ENCODE measurements at places on chromosomes 13 and 19. TPM values are rescaled to one million over a fixed set of nuclear protein-coding genes. Genes with fewer than 3 reads are reported as not detected.

Gene PNMA8A
- 0.77 TPM for polyA plus RNA-seq

Gene NEK5
- polyA plus RNA-seq: not detected

Gene SERPINE3
- polyA plus RNA-seq: not detected

Gene MAST3
- polyA plus RNA-seq: 4.3 TPM

Gene CCL25
- polyA plus RNA-seq: not detected

DNA sequence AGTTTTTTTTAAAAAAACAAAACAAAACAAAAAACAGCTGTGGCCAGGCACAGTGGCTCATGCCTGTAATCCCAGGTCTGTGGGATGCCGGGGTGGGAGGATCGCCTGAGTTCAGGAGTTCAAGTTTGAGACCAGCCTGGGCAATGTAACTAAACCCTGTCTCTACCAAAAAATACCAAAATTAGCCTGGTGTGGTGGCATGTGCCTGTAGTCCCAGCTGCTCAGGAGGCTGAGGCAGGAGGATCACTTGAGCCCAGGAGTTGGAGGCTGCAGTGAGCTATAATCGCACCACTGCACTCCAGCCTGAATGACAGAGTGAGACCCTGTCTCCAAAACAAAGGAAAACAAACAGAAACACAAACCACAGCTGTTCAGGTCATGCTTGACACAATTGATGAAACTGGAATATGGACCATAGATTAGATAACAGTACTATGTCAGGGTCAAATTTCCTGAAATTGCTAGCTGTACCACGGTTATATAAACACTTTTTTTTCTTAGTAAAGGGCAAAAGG, 6.9 kb upstream of the ANGPTL4 start:
- DNase-seq: no peak

- no peak for DNase-seq
Observed at GRCh38 chr13:107234319-107235073, 666.6 kb upstream of the ARGLU1 start.

- DNase-seq: peak; percentile 57
Observed at GRCh38 chr19:43743059-43743458, 11.7 kb downstream of the SMG9 start.

DNA sequence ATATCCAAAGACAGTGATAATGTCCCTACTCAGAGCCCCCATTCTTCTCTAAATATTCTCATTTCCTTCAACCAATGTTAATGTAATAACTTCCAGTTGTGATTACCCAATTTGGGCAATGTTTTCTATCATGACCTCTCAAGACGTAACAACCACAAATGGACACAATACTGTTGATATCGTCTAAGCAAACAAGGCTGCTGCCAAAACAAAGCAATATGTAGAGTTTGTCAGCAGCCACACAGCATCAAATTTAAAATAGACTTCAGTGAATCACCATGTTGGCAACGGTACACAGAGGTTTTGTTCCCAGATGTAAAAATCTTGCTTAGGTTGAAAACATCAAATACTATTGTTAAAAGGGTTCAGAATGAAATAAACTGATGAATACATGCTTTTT, 205.1 kb downstream of the DACH1 start:
- DNase-seq: peak; percentile 41

- peak; percentile 39 for DNase-seq
Observed at GRCh38 chr19:24062190-24062589, 24.8 kb upstream of the ZNF254 start.

GRCh38 chr19:6227156-6227935, 52.4 kb downstream of the MLLT1 start:
- no peak for DNase-seq

DNA sequence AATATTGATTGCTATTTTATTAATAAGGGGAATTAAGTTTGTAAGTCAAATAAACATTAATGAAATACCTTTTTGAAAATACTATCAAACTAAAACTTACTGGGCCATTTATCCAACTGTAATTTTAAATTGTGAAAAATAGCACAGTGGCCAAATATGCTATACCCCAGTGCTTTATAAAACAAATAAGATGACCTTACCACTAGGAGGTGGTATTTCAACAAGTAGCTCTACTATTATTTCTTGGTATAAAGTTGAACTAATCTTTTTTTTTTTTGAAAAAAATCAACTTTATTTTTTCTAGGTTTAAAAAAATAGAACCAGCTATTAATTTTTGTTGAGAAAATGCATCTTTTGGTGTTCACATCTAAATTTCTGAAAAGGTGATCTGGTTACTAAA, 14.7 kb downstream of the LACC1 start:
- no peak for DNase-seq

GRCh38 chr19:35306473-35307246, 14.7 kb downstream of the MAG start:
- DNase-seq: no peak

DNA sequence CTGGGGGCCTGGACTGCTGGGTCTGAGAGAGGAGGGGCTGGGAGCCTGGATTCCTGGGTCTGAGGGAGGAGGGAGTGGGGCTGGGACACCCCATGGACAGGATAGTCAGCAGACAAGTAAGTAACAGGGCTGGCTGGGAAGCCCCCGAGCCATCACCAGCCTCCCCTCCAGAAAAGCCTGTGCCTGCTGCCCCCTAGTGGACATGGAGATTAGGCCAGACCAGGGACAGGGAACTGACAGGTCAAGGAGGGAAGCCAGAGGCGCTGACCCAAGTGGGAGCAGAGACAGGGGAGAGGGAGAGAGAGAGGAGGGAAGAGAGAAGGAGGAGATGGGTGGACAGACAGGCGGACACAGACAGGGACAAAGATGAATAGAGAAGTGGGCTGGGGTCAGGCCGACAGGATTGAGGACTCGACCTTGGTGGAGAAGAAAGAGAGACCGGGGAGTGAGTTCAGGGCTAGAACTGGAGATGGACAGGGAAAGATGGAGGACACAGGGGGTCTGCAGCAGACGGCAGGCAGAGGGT, 6.7 kb upstream of the ERFL start:
- peak; percentile 49 for DNase-seq

GRCh38 chr13:99893567-99893966, 78.0 kb downstream of the ZIC5 start:
- no peak for DNase-seq

DNA sequence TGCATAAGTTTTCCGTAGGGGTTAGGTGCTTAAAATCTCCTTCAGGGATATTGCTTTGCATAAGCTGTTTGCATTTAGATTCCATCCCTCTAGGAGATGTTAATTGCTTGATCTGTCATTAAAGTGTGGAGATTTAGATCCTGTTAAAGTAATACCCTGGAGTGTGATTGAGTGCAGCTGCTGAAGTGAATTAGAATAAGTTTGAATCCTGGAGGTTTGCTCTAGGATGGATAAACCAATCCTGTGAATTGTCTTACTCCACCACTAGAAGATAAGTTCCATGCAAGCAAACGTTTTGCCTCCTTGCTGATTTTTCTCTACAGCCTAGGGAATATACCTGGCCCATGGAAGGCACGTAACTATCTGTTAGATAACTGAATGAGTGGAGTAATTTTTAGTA, 1487.2 kb upstream of the PRR20A start:
- DNase-seq: no peak

GRCh38 chr13:24129914-24130774, 30.4 kb upstream of the SPATA13 start:
- DNase-seq: peak; percentile 13

DNA sequence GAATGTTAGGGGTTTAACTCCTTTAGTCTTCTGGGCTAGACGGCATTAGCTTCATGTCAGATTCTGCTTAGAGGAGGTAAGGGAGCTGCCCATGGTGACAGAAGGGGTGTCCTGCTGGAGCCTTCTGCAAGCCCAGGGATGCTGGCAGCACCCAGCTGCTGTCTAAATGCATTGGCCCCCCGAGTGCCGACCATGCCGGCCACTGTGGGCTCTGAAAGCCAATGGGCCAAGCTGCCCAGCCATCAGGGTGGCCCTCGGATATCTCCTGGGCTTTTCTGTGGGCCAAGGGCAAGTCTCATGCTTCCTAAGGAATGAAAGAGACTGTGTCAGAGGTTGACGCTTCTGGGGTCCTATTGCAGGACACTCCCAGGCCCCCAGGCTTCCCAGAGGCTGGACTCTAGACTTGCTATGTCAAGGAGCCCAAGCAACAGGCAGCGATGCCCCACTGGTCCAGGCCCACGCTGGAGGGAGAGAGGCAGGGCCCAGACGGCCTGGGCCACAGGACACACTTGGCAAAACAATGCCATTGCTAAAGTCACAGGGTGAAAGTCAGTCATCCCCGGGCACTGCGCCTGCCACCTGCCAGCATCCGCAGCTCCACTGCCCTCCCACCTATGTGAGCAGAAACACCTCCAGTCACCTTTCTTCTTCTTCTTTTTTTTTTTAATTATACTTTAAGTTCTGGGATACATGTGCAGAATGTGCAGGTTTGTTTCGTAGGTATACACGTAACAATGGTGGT, 160.2 kb upstream of the GPR12 start:
- DNase-seq: no peak

DNA sequence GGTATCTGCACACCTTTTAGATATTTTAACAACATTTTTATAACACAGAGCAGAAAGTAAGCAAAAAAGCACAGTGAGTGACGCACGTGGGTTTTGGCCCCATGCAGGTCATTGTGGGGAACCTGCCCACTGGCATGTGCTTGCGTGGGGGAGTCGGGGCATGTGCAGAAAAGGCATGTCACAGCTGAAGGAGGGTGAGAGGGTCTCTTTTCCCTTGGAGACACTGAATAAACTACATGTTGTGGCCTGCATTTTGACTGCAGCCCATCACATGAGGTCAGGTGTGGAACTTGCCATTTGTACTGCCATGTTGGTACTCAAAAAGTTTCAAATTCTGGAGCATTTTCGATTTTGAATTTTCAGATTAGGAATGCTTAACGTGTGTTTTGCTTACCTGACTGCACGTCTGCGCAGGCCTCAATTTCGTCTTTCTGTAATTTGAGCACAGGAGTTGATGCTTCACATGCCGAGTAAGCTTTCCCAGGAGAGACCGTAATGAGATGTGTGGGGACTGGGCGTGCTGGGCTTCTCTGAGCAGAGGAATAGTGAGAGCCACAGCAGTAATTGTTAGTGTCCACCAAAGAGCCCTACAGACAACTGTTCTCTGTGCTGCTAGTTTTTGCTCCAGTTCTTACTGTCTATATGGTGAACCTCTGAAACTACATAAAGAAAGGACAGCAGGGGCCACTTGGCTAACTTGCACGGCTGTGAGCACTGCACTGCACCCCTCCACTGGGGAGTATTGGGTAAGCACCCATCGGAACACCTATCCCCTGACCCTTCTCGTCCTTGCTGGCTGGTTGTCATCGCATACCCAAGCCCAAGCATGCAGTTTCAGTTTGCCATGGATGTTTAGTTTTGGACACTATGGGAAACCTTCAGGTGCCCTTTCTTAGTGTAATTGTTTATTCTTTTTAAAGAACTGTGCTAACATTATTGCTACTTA, 72.9 kb upstream of the GPR183 start:
- no peak for DNase-seq

- DNase-seq: no peak
Observed at GRCh38 chr13:39452834-39453233, 150.2 kb downstream of the LHFPL6 start.

- DNase-seq: no peak
Observed at GRCh38 chr13:39577838-39578491, 25.0 kb downstream of the LHFPL6 start.

DNA sequence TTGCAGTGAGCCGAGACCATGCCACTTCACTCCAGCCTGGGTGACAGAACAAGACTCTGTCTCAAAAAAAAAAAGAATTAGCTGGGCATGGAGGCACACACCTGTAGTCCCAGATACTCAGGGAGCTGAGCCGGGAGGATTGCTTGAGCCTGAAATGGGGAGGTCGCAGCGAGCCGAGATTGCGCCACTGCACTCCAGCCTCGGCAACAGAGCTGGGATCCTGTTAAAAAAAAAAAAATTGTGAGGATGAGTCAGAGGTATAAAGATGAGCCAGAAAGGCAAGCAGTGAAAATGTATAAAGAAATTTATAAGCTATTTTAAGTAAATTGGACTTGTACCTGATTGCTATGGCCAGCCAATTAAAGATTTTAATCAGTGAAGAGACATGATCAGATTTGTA, 21.1 kb downstream of the KBTBD6 start:
- peak; percentile 52 for DNase-seq

Measured in IMR-90 (cell line).